ENCODE measurements at places on chromosomes 12 and 14. TPM values are rescaled to one million over a fixed set of nuclear protein-coding genes. Genes with fewer than 3 reads are reported as not detected.

DNA sequence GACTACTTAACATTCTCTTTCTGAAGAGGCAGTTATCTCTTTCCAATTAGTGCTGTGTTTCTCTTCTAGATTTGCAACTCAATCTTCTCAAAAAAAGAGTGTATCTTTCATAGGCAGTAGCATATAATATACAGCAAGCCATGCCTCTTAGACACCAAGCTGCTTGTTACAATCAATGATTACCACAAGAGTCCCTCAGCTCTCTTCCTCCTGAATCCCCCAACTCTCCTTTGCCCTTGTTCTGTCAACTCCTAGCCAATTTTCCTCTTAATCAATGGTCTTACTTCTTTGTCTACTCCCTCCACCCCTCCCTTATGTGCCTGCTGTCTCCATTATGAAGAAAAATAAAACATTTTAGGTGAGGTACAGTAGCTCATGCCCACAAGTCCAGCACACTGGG lies 2.6 kb downstream of the TMTC1 start:
- H3K4me1 ChIP-seq, result peaks cover 18% of the 10 kb centered on the region
- no peak for DNase-seq
- H3K27me3 ChIP-seq, result peaks cover 12% of the 10 kb centered on the region
- no peak overlapping the region for H3K27ac ChIP-seq
- H3K36me3 ChIP-seq, result peaks cover 2% of the 10 kb centered on the region

DNA sequence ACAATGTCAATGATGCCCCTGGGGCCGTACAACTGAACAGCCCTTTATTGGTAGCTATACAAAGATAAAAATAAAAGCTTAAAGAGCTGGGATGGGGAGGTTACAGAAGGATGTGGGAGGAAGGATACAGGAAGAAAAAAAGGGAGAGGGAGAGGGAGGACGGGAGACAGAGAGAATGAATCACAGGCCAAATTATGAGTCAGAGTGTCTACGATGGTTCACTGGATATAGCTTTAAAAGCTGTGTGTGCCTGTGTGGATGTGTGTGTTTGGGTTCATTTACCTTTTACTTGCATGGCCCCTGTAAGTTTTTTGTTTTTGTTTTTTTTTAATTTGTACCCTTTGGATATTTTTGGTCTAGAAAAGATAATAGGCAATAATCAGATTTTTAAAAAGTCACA lies 111.9 kb downstream of the CCDC60 start:
- peaks cover under 1% of the 10 kb centered on the region for H3K36me3 ChIP-seq
- peaks cover 3% of the 10 kb centered on the region for H3K27me3 ChIP-seq
- no peak for DNase-seq
- peaks cover 10% of the 10 kb centered on the region for H3K4me1 ChIP-seq
- H3K4me3 ChIP-seq, result no peak overlapping the region

GRCh38 chr12:116859079-116859478 lies 22.2 kb downstream of the HRK start:
- no peaks in the 10 kb centered on the region for H3K4me1 ChIP-seq
- H3K27me3 ChIP-seq, result peaks cover 2% of the 10 kb centered on the region
- H3K27ac ChIP-seq, result no peak overlapping the region

Gene B4GALNT3
- total RNA-seq, result 58.3 TPM

DNA sequence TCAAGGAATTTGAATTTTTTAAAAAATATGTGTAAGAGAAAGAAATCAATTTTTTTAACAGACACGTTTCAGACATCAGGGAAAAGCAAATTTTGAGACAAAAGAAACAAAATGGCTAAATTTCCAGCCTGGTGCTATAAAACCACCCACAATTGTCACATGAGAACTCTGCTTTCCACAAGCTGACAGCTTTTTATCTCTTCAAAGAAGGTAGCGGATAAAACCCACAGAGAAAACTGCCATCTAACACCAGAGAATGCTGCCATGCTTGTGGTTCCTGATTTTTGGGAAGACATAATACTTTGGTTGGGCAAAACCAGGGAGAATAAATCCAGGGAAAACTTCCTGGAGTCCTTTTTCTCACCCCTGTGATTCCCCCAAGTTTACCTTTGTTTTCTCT lies 10.3 kb upstream of the ITPR2 start:
- H3K4me1 ChIP-seq, result peaks cover 15% of the 10 kb centered on the region
- H3K27ac ChIP-seq, result no peak overlapping the region
- H3K36me3 ChIP-seq, result peaks cover 2% of the 10 kb centered on the region
- no peak for DNase-seq

DNA sequence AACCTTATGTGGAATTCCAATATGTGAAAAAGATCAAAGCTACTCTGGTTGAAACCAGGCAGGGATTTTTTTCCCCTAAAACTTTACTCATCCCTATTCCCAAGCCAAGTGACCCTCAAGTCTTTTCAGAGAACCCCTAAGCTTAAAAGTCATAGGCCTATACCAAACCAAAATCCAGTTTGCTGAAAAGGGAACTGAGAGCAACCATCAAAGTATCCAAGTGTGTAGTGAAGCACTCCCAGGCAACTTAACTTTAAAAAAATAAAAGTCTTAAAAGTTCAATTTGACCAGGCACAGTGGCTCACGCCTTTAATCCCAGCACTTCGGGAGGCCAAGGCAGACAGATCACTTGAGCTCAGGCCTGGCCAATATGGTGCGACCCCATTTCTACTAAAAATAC lies 101.2 kb upstream of the DAAM1 start:
- H3K4me3 ChIP-seq, result no peak overlapping the region
- H3K4me1 ChIP-seq, result peaks cover 6% of the 10 kb centered on the region
- H3K36me3 ChIP-seq, result no peaks in the 10 kb centered on the region
- no peak for DNase-seq

Gene ADAM21
- total RNA-seq, result 0.12 TPM

All from progenitor cell of endocrine pancreas (in vitro differentiated cells).